Stimulated activated CD8-positive, alpha-beta memory T cell treated with anti-CD3 and anti-CD28 coated beads, Interleukin-7, amount 100 ng/mL, for 4 hours (primary cell): ENCODE measurements at places on chromosomes 11 and 22.

DNA sequence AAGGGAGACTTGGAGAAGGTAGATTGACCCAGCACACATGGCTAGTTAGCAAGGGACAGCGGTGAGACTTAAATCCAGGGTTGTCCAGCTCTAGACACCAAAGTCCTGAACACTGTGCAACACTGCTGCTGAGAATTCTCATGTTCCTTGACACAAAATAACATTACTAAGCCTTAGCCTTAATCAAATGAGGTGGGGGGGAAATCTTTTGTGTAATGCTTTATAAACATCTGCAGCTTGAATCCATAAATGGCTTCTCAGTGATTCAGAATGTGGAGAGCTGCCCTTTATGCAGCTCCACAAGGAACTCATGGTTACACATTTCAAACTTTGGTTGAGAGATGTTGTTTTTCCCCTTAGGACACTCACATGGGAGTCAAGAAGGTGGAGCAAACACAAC lies 80.0 kb downstream of the CD44 start:
- DNase-seq = no peak

- DNase-seq = no peak
These were observed 25.7 kb upstream of the GAL start for GRCh38 chr11:68658661-68659060.

- no peak for DNase-seq
These were observed 2.8 kb downstream of the PDXP start for GRCh38 chr22:37661160-37661924.

- DNase-seq = no peak
These were observed 182.2 kb downstream of the IGLL1 start for GRCh38 chr22:23397613-23398567.

GRCh38 chr11:92226331-92227229 lies 2.0 kb downstream of the FAT3 start:
- no peak for DNase-seq

GRCh38 chr22:24725736-24726135 lies 48.8 kb downstream of the PIWIL3 start:
- no peak for DNase-seq

DNA sequence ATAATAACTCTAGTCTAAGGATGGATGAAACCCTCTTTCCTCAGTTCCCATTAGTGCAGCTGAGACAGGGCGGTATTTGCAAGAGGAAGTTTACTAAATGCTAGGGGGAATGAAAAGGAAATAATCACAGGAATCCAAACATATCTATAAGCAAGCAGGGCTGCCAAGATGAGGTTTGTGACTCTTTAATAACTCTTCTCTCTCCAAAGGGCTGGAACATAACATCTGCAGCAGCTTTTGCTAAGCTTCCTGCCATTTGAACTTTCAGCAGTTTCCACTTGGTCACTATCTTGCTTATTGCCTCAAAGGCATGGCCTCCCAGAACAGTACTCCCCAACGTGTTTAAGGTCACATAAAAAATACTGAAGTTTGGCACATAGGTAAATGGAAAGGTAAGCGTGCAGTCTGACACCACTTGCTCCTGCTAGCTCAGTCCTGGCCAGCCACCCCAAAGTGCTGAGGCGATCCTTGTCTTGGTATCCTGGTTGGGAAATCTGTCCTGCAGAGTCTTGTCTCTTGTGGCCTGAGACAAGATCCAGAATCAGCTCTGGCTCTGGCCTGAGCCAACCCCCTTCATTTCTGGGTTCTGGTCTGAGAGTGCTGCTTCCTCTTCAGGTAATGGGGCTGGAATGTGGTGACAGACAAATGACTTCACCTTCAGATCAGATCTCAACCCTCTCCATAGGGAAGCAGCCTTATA lies 81.8 kb downstream of the KCNC1 start:
- DNase-seq = no peak

DNA sequence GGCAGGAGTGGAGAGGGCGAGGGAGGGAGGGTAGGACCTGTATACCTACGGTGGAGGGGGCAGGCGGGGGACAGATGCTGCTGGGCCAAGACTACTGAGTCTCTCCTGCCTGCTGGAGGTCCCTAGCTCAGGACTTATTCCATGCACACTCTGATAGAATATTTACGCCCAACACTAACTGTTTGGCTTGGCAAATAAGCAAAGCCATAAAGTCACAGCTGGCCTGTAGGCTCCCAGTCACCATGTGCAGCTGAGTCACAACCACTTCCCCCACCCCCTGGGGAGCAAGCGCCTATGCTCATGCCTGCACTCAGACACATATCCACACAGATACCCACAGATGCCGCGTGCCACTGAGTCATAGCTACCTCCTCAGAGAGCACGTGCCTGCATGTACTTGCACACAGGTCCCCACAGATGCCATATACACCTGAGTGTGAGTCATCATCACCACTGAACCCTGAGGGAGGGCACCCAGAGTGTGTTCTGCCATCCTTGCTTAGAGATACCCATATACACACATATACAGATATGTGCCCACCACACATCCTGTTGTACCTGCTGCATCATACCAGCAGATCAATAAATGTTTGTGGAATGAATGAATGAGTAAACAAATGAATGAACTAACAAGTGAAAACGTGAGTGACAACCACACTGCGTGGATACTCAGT lies 95.8 kb downstream of the SWAP70 start:
- peak; percentile 94 for DNase-seq

DNA sequence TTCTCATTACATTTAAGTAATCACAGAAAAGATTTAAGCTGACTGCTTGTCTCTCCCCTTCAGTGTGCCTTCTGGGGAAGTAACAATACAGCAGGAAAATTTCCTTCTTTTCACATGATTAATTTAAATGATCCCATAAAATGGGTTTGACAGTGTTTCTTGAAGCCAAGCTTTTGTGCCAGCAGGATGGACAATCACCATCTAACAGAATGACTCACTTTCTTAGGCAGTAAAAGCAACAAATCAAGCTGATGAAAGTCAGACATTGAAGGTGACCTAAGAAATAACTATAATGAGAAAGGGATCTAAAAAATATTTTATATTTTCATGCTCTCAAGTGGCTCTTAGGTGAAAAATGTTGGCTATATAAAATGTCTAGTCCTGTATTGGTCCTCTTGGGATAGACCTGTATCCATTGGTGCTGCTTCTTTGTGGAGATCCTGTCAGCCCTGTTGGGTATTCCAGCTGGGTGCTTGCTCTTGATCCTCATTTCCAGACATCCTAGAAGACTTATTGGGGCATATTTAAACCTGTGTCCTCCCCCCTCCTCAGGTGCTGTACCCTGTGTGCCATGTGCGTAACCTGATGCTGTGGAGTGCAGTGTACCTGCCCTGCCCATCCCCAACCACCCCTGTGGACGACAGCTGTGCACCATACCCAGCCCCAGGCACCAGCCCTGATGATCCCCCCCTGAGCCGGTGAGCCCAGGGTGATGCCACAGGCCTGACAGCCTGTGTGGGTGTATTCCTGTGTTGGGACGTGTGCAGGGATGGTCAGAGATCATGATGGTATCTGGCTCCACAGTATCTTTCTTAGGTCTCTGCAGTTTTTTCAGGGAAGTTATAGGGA lies 62.7 kb upstream of the HORMAD2 start:
- DNase-seq = no peak

DNA sequence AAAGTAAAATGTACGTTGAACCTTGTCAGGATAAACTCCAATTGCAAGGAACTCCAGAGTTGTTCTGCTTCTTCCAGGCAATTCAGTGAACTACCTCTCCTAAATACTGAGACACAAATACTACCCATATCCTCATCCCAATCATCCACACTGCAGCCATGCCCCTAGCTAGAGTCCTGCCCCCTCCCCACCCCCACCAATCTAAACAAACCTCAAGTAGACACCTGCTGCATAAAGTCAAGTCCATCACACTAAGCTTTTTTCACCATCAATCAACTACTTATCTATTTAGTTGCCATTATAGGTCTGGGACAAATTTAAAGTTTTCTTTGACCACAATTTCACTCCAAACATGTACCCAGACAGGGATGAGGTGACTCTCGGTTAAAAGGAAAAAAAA lies 93.2 kb upstream of the APOA1 start:
- DNase-seq = no peak

DNA sequence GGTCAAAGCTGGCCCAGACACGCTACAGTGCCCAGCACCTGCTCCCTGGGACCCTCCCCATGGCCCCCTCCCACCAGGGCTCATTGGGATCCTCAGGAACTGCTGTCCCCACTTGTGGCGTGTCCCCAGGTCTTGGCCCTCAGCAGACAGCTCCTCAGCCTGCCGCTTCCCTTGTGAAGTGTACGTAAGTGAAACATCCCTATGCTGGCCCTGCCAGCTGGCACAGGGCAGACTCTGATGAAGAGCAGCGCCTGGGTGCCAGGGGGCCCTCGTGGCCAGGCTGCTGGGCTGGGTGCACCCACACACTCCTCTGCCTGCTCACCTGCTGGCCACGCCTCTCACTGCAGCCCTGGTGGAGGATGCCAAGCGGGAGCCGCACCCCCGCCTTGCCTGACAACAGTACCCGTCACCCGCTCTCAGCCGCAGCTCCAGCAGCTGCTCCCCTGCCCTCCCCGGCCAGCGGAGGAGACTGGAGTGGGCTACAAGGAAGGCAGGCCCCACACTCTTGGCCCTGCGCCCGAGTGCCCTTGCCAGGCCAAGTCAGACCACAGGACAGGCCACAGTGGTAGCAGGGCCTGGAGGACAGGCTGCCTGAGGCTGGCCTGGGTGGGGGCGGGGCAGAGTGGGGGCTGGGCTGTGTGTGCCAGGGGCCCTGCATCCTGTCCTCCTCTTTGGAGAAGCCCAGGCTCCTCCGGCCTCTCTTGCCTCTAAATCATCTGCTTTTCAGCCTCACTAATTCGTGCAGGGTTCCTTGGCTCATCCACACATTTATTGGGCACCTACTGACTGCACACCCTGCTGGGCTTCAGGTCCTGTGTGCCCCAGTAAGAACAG lies 39.5 kb downstream of the IGF2 start:
- no peak for DNase-seq

GRCh38 chr22:28412109-28412508 lies 267.5 kb downstream of the TTC28 start:
- DNase-seq = no peak

DNA sequence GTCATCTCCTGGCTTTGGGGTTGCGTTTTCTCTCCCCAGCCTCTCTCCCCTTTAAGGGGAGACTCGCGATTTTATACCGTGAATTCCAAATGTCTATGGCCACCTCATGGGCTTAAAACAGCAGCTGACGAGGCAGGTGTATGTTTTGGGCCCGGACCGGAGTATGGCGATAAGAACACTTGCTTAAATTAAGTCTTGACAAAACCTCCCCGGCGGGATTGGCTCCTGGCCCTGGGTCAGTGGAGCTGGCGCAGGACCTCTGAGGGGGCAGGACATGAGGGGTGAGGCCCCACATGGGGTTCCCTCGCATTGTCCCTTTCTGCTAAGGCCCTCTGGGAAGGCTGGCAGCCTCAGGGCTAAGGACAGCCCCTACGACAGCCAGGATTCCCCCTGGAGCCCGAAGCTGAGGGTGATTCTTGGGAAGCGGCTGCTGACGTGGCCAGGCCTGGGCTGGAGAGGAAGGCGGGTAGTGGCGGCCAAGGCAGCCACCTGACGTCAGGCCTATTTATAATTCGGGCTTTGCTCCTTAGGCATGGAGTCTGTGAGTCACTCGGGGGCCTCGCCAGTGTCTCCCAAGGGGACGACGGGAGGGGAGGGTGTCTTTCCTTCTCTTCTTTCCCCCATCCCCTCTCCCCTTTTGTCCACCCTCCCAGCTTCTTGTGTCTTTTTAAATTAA lies 12.7 kb downstream of the MYO18B start:
- DNase-seq = no peak
